ENCODE measurements at places on chromosomes 2 and 18.

DNA sequence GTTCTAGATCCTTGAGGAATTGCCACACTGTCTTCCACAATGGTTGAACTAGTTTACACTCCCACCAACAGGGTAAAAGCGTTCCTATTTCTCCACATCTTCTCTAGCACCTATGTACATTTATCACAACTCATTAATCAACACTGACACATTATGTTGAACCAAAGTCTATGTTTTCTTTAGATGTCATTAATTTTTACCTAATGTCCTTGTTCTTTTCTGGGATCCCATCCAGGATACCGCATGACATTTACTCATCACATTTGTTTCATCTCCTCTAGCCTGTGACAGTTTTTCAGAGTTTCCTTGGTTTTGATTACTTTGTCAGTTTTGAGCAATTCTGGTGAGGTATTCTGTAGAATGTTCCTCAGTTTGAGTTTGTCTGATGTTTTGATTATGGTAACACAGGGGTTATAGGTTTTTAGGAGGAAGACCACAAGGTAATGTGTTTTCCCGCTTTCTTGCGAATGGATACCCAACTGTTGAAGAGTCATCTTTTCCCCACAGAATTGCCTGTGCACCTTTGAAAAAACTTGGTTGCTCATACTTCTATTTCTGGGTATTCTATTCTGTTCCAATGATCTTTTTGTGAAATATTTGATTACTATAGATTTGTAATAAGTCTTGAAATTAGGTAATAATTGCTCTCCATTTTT is 3.0 kb upstream of the UGT1A9 start:
- DNase-seq, result no peak

DNA sequence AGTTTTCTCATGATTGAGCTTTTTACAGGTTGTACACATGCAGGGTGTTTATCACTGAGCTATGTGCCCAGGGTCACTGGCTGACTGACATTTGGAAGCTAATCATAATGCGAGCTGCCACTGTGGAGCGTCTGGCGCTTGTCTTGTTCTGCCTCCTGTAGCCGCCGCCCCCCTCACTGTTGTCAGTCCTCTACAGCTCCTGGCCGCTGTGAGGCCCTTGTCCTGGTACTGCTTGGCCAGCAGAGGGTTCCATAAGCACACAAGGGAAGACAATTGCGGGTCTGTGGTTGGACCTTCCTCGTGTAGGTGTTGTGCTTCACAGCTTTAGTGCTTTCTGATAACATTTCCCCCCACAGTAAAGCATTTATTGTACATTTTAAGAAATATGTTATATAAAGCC is 105.6 kb upstream of the LDLRAD4 start:
- DNase-seq, result no peak

DNA sequence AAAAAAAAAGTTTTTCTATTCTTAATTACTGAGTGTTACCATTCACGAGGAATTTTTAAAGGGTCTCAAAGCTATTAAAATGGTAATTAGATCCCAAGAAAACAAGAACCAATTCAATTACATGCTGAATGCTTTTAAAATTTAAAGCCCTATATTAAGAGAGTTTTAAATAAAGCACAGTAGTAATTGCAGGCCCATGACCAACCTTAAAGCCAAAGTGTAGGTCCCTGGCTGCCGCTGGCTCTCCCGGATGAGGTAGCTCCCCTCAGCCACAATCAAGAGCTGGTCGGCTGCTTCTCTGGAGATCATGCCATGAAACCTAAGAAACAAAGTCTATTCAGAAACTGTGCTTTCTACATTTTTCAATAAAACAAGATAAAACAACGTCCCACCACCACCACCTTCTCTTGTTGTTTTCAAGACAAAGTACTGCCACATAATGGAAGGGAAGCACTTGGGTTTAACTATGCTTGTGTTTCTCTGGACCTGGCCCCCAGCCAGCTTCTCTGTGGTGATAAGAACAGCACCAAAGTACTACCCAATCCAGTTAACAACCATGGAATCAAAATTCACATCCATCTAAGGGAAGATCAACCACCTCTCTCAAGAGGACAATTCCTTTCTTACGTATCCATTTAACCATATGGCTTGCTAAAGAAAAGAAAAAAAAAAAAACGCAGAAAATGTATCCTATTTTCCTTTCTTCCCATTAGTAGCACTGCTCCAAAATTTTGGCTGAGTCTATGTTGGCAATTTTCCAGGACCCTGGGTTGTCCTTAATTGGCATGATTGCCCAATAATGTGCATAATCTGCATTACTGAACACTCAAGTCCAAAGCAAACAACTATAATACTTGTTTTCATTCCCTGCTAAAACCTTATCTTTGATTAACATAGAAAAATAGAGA is 90.1 kb downstream of the CHN1 start:
- DNase-seq, result no peak

- DNase-seq, result no peak
These were observed 83.6 kb upstream of the BCL2L11 start for GRCh38 chr2:111037128-111037527.

Measured in stimulated activated CD4-positive, alpha-beta T cell treated with anti-CD3 and anti-CD28 coated beads, Interleukin-1b, Interleukin-23, amount 100 ng/mL, for 24 hours (primary cell).